ENCODE measurements at places on chromosomes 5 and 9. TPM values are rescaled to one million over a fixed set of nuclear protein-coding genes. Genes with fewer than 3 reads are reported as not detected.

The PCDHA9 gene
- 1.8 TPM for total RNA-seq

The SPINK7 gene
- not detected for total RNA-seq

The CFAP157 gene
- not detected for total RNA-seq

The OMD gene
- 62.8 TPM for total RNA-seq

The NUDT2 gene
- 20.8 TPM for total RNA-seq

The DPYSL3 gene
- 68.0 TPM for total RNA-seq

The PHF2 gene
- total RNA-seq: 39.0 TPM

DNA sequence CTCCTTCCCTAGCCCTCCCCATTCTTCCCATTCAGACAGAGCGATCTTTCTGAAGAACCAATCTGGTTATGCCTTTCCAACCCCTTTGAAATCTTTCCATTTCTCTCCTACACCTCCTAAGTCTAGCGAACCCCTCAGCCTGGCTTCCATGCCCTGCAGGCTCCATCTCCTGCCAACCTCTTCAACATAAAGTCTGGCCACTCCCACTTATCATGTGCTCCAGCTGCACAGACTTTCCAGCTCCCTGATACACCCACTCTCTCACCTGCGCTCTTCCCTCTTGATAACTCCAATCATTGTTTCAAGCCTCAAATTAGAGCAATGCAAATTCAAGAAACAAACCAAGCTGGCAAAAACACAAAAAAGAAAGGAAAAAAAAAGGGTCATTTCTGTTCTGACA is 3.8 kb upstream of the ORM1 start:
- H3K27ac ChIP-seq: no peak overlapping the region
- H3K36me3 ChIP-seq: no peaks in the 10 kb centered on the region
- H3K4me3 ChIP-seq: no peak overlapping the region
- H3K27me3 ChIP-seq: peaks cover 3% of the 10 kb centered on the region
- H3K4me1 ChIP-seq: no peaks in the 10 kb centered on the region

GRCh38 chr5:176754376-176754973 is 55.9 kb upstream of the UNC5A start:
- H3K4me1 ChIP-seq: no peaks in the 10 kb centered on the region
- H3K36me3 ChIP-seq: no peaks in the 10 kb centered on the region
- peaks cover 5% of the 10 kb centered on the region for H3K27me3 ChIP-seq

DNA sequence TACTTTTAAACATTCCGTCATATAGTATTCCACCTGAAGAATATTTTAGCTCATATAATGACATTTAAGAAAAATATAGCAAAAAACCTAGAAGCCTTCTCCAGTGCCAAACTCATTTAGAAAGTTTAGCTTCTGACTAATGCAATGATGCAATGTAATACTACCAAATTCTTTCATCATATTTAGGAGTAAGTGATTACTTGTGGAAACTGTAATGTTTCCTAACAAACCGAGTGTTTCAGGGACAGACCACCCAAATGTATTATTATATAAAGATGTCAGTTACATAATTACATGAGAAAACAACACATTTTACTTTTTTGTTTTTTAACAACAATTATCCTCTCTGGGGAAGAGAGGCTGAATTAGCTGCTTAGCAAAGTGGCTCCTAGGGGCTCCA is 316.2 kb downstream of the ARL15 start:
- H3K27ac ChIP-seq: no peak overlapping the region
- no peak overlapping the region for H3K4me3 ChIP-seq
- no peaks in the 10 kb centered on the region for H3K4me1 ChIP-seq
- H3K36me3 ChIP-seq: no peaks in the 10 kb centered on the region
- DNase-seq: no peak

DNA sequence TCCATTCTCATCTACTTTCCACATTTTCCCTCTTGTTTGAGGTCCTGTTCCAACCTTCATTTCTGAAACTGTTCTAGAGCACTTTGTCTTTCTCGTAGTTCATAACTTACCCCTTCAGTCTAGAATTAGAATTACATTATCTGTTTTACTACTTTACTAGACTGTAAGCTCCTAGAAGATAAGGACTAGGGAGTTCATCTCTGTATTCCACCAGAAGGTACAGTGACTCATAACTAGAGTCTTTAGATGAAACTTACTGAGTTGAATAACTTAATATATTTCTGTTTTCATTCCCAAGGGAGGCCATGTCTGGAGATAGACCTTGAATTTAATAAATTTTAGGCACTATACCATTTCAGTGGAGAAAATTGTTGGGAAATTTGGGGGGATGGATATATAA is 38.7 kb downstream of the G3BP1 start:
- H3K27ac ChIP-seq: no peak overlapping the region
- H3K4me1 ChIP-seq: no peaks in the 10 kb centered on the region
- DNase-seq: no peak
- H3K4me3 ChIP-seq: no peak overlapping the region

DNA sequence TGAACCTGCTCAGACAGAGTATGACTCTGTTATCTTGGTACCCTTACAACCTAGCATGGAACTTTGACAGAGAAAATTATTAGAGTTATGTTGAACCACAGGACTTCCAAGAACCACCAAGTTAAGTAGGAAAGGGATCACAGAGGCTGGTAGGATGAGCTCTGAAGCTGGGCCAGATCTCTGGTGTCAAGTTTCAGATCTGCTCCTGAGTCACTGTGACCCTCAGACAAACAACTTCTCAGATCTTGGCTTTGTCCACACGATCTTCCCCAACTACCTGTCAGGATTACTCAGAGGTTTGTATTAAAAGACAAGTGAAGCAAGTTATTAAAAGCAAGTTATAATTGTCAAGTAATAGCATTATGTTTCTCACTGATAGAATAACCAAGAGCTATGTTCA is 189.0 kb downstream of the SEC61B start:
- no peaks in the 10 kb centered on the region for H3K4me1 ChIP-seq
- H3K4me3 ChIP-seq: no peak overlapping the region
- H3K36me3 ChIP-seq: no peaks in the 10 kb centered on the region
- H3K27me3 ChIP-seq: no peaks in the 10 kb centered on the region
- no peak for DNase-seq
- H3K27ac ChIP-seq: no peak overlapping the region

GRCh38 chr9:557601-558201 is 283.8 kb upstream of the DMRT1 start:
- peaks cover 43% of the 10 kb centered on the region for H3K4me1 ChIP-seq
- H3K4me3 ChIP-seq: no peak overlapping the region
- no peak for DNase-seq
- H3K27me3 ChIP-seq: no peaks in the 10 kb centered on the region
- H3K27ac ChIP-seq: no peak overlapping the region
- H3K36me3 ChIP-seq: no peaks in the 10 kb centered on the region

DNA sequence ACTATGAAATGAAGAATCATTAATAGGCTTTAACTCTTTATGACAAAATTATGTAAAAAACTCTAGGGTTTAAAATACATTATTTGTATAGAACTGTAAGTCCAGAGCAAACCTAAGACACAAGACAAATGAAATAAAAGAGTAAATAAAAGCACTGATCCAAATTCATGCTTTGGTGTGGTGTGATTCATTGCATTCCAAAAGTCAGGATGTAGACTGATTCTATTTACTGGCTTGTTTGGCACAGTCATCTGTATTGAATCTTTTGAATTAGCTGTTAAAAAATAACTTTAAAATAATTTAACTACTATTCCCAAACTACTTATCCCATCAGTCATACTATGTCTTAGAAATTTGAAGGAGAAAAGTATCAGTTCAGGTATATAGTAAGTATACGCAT is 31.1 kb downstream of the IL4 start:
- no peak overlapping the region for H3K4me3 ChIP-seq
- no peaks in the 10 kb centered on the region for H3K4me1 ChIP-seq
- H3K27ac ChIP-seq: no peak overlapping the region
- no peak for DNase-seq

GRCh38 chr9:95756986-95757385 is 118.5 kb upstream of the ERCC6L2 start:
- H3K27me3 ChIP-seq: no peaks in the 10 kb centered on the region
- peaks cover 61% of the 10 kb centered on the region for H3K4me1 ChIP-seq
- no peak overlapping the region for H3K4me3 ChIP-seq
- peak; percentile 25 for DNase-seq
- H3K27ac ChIP-seq: peak overlapping the region; percentile 75

DNA sequence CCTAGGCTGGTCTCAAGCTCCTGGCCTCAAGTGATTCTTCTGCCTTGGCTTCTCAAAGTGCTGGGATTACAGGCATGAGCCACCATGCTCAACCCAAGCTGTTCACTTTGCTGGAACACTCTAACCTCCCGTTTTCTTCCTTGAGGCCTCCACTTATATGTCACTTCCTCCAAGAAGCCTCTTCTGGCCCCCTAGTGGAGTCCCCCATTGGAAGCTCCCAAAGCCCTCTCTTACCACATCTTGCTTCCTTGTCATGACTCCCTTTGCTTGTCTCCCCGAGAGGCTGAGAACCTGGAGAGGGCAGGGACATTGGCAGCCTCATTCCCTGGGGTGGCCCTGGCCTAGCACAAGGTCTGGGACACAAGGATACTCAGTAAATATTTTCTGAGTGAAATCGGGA is 80.8 kb downstream of the PDE6A start:
- H3K36me3 ChIP-seq: no peaks in the 10 kb centered on the region
- no peak overlapping the region for H3K27ac ChIP-seq
- no peaks in the 10 kb centered on the region for H3K4me1 ChIP-seq
- no peak for DNase-seq

DNA sequence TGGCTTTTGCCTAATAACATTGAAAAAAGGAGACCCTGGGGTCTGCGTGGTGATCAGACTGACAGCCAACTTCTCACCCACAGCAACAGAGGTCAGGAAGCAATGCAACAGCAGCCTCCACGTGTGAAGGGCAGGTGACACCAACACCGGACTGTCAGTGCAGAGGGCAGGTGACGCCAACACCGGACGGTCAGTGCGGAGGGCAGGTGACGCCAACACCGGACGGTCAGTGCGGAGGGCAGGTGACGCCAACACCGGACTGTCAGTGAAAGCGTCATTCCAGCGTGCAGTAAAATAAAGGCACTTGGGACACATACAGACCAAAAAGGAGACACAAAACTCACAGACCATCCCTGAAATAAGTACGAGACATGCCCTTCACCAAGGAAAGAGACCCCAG is 37.2 kb upstream of the CEP72 start:
- H3K27me3 ChIP-seq: peaks cover 8% of the 10 kb centered on the region
- DNase-seq: no peak
- no peaks in the 10 kb centered on the region for H3K4me1 ChIP-seq
- no peak overlapping the region for H3K4me3 ChIP-seq
- H3K27ac ChIP-seq: no peak overlapping the region

GRCh38 chr5:167582283-167582682 is 709.2 kb upstream of the WWC1 start:
- H3K27me3 ChIP-seq: no peaks in the 10 kb centered on the region
- no peaks in the 10 kb centered on the region for H3K4me1 ChIP-seq
- H3K27ac ChIP-seq: no peak overlapping the region
- no peaks in the 10 kb centered on the region for H3K36me3 ChIP-seq
- H3K4me3 ChIP-seq: no peak overlapping the region
- DNase-seq: no peak

DNA sequence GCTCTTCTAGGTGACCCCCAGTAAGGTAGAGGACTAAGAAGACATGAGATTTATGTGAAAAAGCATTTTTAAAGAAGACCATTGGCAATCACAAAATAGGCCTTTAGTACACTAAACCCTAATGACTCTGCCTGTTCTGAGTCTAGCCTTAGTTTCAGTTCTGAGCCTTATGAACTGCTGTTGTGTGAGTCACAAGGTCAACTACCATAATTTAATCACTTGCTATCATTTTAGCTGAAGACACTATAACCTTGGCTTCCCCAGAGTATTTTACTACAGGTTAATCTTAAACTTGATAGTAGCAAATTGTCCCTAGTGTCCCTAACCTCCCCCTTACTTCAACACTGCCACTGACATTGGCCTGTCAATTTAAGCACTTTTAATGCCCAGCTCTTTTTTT is 34.4 kb downstream of the APC start:
- no peak overlapping the region for H3K27ac ChIP-seq
- DNase-seq: no peak
- no peaks in the 10 kb centered on the region for H3K36me3 ChIP-seq
- H3K27me3 ChIP-seq: no peaks in the 10 kb centered on the region
- no peak overlapping the region for H3K4me3 ChIP-seq

GRCh38 chr5:142769793-142770649 is at the start of gene ARHGAP26:
TSS of gene ARHGAP26 (plus strand) at chr5:142770377. CDS start at chr5:142770762, 385 bp downstream.
- no peaks in the 10 kb centered on the region for H3K27me3 ChIP-seq
- peak within 1 kb of the TSS; percentile 93 for H3K27ac ChIP-seq
- peak; percentile 94 for DNase-seq
- H3K36me3 ChIP-seq: no peaks in the 10 kb centered on the region
- H3K4me1 ChIP-seq: no peaks in the 10 kb centered on the region
- H3K4me3 ChIP-seq: peak within 1 kb of the TSS; percentile 63

- no peak overlapping the region for H3K4me3 ChIP-seq
- no peaks in the 10 kb centered on the region for H3K36me3 ChIP-seq
- no peak for DNase-seq
- no peak overlapping the region for H3K27ac ChIP-seq
- no peaks in the 10 kb centered on the region for H3K27me3 ChIP-seq
Measured at GRCh38 chr5:98179791-98180755, 593.4 kb upstream of the RGMB start.

DNA sequence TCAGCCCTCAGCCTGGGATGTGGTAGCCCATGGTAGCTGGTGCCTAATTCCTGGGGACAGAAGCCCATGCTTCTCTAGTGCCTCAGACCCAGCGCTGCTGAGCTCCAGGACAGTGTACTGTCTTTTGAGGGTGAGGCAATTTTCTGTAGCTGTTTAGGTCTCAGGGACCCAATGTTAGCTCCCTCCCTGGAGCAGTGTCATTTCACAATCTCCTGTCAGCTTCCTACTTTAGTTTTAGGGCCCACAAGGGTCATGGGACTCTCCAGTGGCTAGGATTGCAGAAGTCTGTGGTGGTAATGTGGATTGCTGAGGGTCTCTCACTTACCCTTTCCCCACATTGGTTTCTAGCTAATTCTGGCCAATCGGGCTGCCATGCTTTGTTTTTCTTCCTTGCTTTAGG is 67.7 kb upstream of the CCL21 start:
- no peak overlapping the region for H3K27ac ChIP-seq
- DNase-seq: no peak
- H3K36me3 ChIP-seq: no peaks in the 10 kb centered on the region
- no peaks in the 10 kb centered on the region for H3K27me3 ChIP-seq
- no peaks in the 10 kb centered on the region for H3K4me1 ChIP-seq
- H3K4me3 ChIP-seq: no peak overlapping the region

- no peak overlapping the region for H3K27ac ChIP-seq
- no peak overlapping the region for H3K4me3 ChIP-seq
- no peaks in the 10 kb centered on the region for H3K36me3 ChIP-seq
- no peaks in the 10 kb centered on the region for H3K27me3 ChIP-seq
Measured at GRCh38 chr5:166926138-166926537, 1365.3 kb upstream of the WWC1 start.
